Brain microvascular endothelial cell (primary cell): ENCODE measurements at places on chromosomes 7 and 10.

DNA sequence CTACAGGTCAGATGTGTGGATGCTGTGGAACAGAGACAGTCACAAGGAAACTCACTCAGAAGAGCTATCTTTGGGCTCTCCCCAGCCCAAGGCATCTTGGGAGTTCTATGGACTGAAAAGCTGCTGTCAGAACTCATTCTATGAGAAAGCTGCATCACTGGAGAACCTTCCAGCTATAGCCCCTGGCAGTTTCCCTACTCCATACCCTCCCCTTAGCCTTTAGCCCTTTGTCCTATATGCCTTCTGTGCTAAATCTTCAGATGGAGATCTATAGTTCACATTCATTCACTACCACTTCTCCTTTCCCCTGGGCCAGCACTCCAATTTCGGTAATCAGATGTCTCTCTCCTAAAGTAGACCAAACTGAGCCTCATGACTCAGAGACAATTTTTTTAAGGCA lies 6.9 kb downstream of the WNT8B start:
- DNase-seq = no peak

DNA sequence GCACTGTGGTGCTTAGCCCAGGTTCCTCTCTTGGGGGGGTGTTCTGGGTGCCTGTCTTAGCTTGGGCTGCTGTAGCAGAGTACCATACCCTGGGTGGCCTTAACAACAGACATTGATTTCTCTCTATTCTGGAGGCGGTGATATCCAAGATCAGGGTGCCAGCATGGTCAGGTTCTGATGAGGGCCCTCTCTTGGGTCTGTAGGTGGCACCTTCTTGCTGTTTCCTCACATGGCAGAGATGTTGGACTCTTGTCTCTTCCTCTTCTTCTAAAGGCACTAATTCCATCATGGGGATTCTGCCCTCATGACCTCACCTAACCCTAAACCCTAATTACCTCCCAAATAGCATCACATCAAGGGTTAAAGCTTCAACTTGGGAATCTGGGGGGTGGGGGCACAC lies 19.9 kb upstream of the CRHR2 start:
- DNase-seq = no peak

- DNase-seq = no peak
Measured at GRCh38 chr7:27860800-27861199, 120.8 kb downstream of the TAX1BP1 start.

DNA sequence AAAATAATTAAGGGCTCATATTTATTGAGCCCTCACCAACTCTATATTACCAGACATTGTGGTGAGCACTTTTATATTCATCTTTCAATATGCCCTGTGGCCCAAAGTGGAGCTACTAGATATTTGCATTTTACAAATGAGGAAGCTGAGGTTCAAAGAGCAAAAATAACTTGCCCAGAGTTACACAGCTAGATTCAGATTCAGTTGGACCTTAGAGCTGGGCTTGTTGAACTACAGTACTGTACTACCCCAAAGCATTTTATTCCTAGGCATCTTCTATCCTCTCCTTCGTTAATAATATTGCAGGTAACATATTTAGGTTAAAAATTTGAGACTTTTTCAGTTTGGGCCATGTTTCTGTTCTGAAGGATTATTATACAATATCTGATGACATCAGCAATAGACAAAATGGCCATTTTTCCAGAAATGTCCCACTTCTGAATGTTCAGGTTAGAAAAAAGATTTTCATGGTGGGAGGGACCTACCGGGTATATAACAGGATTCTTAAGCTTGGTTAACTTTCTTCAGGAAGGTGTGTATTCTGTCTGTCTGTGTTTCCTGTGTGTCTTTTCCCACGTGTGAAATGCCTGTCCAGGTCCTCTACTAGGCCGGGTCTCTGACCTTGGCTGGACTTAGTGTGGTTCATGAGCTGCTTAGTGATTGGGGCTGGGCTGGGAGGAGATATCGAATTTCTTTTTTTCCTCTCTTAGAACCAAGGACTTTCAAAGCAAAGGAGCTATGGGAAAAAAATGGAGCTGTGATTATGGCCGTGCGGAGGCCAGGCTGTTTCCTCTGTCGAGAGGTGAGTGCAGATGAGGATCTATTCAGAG lies 13.6 kb downstream of the PRXL2A start:
- no peak for DNase-seq

DNA sequence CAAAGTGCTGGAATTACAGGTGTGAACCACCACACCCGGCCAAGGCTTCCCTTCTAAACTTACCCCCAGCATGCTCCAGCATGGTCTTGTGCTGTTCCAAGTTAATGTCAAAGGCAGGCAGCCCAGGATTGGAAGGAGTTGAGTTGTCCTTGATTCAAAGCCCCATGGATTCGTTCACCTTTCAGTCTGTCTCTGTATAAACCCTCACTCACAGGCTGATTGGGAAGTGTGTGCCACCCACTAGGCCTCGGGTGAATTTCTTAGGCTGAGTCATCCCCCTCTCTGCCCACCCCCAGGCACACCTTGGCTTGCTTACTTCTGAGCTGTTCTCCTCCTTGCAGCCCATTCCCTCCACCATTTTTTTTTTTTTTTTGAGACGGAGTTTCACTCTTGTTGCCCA lies 13.3 kb upstream of the PRDX3 start:
- no peak for DNase-seq

- DNase-seq = no peak
Measured at GRCh38 chr7:36404639-36405408, 15.2 kb downstream of the ANLN start.

DNA sequence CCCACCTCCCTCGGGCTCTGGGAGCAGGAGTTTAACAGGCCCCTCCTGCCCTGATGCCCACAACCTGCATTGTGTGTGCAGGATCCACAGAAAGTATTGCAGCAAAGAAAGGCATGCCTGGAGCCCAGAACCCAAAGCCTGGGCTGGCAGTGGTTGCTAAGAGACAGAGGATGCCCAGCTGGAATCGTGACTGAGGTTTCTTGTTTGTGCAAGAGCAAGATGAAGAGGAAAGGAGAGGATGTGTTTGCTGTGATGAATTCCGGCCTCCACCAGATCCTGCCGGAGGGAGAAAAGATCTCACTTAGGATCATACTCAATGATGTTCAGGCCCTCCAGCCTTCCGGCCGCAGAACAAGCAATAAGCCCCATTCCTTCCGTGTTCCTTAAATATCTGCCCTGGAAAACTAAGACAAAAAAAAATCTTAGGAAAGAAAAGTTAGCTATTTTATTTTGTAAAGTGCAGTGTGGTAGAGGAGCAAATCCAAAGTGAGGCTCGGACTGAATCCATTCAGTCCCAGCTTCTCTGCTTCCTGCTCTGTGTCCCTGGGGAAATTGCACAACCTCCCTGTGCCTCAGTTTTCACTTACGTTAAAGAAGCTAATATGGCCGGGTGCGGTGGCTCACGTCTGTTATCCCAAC lies 57.1 kb downstream of the SLIT1 start:
- no peak for DNase-seq

- no peak for DNase-seq
Measured at GRCh38 chr7:106015381-106016218, 52.5 kb downstream of the CDHR3 start.

DNA sequence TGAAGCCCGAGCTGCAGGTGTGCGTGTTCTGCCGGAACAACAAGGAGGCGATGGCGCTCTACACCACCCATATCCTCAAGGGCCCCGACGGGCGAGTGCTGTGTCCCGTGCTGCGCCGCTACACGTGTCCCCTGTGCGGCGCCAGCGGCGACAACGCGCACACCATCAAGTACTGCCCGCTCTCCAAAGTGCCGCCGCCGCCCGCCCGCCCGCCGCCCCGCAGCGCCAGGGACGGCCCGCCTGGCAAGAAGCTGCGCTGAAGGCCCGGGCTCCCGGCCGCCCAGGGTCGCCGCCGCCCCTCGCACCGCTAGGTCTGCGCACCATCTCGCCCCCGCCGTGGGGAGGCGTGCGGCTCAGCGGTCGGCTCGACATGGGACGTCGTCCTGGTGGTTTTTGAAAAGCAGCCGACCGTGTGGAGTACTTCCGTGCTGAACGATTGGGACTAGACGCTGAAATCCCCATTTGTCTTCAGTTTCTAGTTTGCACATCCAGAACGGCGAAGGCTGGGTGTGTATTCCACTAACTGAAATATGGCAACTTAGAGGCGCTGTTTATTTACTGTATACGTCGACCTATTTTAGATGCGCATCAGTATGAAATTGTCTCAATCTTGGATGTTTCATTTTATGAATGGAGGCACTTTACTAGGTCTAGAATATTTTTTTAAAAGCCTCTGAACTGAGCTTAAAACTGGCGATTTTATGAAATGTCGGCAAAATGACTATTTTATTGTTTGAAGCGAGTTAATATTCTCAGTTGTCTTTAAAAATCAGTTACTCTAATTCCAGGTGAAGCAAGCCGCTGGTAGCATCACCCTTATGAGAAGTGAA lies 1.1 kb downstream of the NANOS1 start:
- DNase-seq = peak; percentile 25

DNA sequence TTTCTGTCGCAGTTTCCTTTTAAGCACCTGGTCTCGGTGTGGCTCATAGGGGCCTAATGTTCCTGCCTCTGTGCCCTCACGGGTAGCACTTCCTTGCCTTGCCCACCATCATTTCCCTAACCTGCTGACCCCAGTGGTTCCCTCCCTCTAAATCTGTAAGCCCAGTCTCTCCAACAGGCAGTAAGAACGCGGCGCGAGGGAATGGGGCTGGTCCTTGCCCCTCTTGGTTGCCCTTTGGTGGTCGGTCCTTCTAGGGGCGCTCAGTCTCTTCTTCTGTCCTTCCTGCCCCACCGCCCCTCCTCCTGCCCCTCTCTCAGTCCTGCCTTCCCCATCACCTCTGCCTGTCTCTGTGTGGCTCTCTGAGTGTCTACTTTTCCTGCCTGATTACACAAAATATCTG lies 21.2 kb downstream of the EMX2 start:
- no peak for DNase-seq

DNA sequence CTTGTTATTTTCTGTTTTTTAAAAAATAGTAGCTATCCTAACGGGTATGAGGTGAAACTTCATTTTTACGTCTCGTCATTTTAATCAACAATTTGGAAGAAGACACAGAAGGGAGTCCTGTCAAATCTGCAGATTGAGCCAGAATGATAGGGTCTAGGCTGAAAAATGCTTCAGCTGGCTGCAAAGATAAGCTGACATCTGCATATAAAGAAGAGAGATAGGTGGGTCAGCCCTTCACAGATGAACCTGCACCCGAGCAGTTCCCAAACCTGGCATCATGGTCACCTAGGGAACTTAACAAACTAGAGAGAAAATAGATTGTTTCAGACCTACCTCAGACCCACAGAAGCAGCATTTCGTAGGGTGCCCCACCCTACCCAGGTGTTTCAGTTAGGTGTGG lies 35.2 kb upstream of the BMPR1A start:
- no peak for DNase-seq

GRCh38 chr7:7203813-7204575 lies 21.6 kb downstream of the C1GALT1 start:
- DNase-seq = no peak

- peak; percentile 78 for DNase-seq
Measured at GRCh38 chr10:131874991-131875451, 25.8 kb upstream of the PPP2R2D start.

DNA sequence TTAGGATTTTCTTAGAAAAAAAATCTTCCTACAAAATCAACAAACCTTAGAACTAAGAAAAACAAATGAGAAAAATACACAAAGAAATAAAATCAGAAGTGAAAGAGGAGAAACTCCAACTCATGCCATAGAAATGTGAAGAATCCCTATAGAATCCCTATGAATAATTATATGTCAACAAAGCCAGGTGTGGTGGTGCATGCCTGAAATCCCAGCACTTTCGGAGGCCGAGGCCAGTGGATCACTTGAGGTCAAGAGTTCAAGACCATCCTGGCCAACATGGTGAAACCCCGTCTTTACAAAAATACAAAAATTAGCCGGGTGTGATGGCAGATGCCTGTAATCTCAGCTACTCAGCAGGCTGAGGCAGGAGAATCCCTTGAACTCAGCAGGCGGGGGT lies 27.1 kb downstream of the ACSM6 start:
- DNase-seq = peak; percentile 57

GRCh38 chr10:132050191-132050590 lies 15.6 kb upstream of the JAKMIP3 start:
- DNase-seq = no peak

DNA sequence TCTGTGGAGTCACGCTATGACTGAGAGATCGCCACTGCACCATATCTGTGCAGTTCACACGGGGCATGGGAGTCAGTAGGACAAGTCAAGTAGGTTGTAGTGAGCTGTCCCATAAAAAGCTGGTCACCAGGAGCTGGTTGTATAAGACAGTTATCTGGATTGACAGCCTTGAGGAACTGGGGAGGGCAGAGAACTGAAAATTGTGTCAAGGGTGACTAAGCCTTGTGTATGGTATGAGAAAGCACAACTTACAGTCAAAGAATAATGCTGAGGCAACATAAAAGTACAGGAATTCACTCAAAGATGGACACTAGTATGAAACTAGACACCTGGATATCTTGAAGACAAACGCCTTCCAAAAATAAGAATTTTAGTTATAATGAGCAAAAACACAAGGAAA lies 564.9 kb downstream of the POM121L12 start:
- no peak for DNase-seq

- peak; percentile 68 for DNase-seq
Measured at GRCh38 chr10:71272056-71272771, 46.8 kb upstream of the SLC29A3 start.

DNA sequence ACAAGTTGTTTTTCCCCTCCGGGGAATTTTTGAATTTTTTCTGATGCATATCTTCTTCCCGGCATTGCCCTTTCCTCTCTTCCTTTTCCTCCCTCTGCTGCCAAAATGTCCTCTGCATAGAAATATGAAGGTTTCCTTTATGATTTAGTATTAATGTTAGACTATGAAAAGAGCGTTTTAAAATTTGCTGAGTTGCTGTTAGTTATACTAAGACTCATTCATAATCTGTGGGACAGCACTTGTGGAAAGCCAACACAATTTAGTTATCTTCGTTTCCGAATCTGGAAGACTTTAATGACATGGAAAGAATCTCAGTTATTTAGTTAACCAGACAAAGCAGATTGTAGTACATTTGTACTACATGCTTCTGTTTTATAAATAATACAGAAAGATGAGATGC lies 25.0 kb downstream of the POU6F2 start:
- DNase-seq = no peak

GRCh38 chr10:75040576-75040975 lies 70.9 kb upstream of the SAMD8 start:
- no peak for DNase-seq

- no peak for DNase-seq
Measured at GRCh38 chr7:159098424-159098786, 46.3 kb downstream of the VIPR2 start.

DNA sequence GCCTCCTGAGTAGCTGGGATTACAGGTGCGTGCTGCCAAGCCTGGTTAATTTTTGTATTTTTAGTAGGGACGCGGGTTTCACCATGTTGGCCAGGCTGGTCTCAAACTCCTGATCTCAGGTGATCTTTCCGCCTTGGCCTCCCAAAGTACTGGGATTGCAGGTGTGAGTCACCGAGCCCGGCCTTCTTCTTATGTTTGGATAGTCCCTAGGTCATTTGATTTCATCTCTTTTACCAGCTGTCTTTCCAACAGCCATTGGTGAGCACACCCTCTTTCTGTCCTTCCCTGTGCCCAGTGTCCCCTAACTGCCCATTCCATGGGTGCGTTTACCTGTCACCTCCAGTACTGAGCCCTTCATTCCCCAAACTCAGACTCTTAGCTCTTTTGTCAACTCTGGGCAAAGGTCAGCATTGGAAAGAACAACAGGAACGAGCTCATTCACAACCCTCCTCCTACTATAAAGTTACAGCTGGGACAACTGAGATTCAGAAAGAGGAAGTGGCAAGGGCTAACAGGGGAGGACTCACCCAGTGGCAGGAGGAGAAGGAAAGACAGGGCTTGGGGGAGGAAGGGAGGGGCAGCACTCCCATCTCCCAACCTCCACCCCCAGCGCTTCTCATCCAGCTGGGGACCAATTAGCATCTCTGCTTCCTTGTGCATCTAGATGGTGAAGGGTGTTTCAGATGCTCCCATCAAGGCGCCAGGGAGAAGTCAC lies 5.6 kb downstream of the SSC4D start:
- no peak for DNase-seq
